AG04450 (cell line): ENCODE measurements at places on chromosomes 6 and 20.

GRCh38 chr6:97947841-97948240 is 664.8 kb upstream of the MMS22L start:
- no peak for DNase-seq

DNA sequence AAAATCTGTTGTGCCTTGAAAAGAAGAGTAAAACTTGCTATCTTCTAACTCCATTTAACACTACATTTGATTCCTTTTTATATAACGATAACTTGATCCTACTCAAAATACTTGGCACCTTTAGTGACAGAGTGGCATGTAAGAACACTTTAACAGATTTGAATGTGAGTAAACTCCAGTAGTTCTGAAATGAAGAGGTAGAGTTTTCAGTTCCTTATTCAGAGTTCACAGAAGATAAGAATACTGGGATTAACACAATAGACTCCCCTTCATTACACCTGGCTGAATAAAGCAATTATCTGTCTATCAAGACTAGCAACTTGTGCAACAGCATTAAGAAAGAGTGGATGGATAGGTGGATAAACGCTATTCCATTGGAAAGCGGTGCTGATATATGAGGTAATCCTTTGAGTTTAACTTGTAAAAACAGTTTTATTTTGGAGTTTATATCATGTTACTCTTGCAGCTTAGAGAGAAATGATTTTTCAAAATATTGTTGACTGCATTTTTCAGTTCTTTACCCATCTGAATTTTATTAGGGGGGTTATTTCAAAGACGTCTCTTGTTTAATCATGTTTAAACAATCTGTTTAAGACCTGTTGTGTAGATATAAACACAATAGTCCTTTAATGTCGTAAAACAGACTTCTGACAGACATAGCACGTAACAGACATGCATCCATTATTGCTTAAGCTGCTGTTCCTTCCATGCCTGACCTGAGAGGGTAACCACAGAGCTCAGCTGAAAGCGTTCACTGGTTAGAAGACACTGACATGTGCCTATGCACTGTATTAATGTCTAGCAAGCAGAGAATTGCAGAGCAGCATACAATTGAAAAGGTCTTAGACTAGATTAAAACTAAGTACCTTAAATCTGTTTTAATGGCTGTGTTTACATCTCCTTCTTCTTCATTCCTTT is 102.4 kb upstream of the SUPT3H start:
- DNase-seq: peak; percentile 71

DNA sequence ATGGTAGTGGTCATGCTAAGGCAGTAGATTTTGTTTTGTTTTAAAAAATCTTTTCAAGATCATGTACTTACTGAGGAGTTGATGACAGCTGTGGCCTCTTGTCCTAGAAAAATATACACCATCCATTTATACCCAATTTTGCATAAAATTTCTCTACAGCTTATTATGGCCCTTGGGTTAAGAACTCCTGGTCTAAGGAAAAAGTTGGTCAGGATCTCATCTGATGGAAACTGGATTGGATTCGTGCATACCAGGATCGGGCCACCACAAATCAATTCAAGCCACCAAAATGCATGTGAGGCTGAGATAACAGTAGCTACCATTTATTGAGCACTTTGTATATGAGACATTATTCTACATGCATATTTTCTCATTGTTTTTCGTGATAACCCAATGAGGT is 244.4 kb downstream of the ZFAND3 start:
- DNase-seq: no peak

DNA sequence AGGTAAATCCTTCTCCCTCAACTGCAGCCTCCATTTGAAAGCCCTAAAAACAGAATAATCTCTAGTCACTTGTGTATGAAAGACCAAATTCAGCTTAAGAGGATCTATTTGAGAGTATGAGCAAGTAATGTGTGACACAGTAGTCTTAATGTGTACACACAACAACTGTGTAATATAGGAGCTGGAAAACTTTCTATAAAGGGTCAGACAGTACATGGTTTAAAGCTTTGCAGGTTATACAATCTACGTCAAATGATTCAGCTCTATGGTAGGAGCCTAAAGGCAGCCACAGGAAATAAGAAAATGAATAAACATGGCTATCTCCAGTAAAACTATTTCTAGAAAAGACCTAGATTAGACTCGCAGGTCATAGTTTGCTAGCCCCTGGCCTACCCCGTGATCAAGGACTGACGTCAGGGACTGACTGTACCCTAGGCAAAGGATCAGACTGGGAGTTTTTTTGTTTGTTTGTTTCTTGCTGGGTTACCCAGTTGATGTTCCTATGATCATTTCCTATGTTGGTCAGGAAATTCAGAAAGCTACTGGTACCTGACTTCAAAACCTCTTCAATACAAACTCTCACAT is 39.7 kb downstream of the BTBD9 start:
- DNase-seq: no peak

- DNase-seq: no peak
Measured at GRCh38 chr6:119676961-119677360, 327.4 kb upstream of the MAN1A1 start.

GRCh38 chr20:8721098-8721497 is 347.8 kb upstream of the PLCB4 start:
- DNase-seq: peak; percentile 47

GRCh38 chr6:16810411-16810810 is 49.2 kb upstream of the ATXN1 start:
- no peak for DNase-seq

DNA sequence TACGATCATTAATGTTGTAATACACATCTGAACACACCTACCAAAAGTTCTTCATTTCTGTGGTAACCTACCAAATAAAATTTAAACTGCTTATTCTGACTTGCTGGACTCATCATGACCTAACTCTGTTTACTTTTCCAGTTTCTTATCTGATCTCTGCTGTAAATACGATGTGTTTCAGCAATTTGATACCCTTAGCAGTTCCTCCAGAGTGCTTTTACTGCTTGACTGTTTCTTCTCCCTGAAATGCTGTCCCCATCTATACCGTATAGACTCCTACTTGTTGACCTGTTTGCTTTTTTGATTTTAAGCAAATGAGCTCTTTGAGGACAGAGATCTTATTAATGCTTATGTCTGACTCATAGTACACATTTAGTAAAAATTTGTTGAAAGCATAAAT is 119.5 kb downstream of the SCAF8 start:
- DNase-seq: peak; percentile 44

- DNase-seq: no peak
Measured at GRCh38 chr6:134046054-134046453, 6.4 kb downstream of the SLC2A12 start.

- DNase-seq: peak; percentile 11
Measured at GRCh38 chr20:60254901-60255411, 296.7 kb downstream of the CDH26 start.
